Occipital lobe (tissue), 3 donors: ENCODE measurements at places on chromosomes 13 and 19. TPM values are rescaled to one million over a fixed set of nuclear protein-coding genes. Genes with fewer than 3 reads are reported as not detected.

DNA sequence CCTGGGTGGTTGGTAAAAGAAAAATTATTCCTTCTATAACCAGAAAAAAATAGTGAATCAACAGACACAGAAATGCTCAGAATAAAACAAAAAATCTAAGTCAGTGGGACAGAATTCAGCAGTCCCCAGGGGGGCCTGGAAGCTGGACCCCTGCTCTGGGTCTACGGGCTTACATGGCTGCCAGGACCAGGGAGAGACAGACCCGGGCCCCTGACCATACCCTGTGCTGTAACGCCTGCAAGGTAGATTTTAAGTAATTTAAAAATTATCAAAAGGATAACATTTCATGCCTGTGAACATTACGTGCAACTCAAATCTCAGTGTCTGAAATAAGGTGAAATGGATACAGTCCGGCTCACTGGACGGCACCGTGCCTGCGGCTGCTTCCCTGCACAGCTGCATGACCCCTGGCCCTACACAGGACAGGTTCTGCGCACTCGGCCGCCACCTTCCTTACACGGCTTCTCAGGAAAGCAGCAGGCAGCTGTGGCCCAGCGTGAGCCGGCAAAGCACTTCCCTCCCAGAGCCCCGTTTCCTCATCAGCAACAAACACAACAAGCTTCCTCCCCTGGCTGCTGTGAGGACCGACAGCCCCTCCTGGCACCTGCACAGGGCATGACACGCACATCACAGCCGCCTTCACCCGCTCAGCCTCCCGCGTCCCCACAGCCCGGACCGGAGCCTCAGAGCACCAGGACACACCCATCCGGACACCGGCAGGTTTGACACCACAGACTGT is 22.2 kb downstream of the RASA3 start:
- no peak for DNase-seq

GRCh38 chr13:83878691-83879430 is 3.4 kb downstream of the SLITRK1 start:
- no peak for DNase-seq

Gene ZNF723
- total RNA-seq, result not detected

Gene HTR2A
- total RNA-seq, result 9.2 TPM

Gene ARHGEF7
- total RNA-seq, result 157 TPM

DNA sequence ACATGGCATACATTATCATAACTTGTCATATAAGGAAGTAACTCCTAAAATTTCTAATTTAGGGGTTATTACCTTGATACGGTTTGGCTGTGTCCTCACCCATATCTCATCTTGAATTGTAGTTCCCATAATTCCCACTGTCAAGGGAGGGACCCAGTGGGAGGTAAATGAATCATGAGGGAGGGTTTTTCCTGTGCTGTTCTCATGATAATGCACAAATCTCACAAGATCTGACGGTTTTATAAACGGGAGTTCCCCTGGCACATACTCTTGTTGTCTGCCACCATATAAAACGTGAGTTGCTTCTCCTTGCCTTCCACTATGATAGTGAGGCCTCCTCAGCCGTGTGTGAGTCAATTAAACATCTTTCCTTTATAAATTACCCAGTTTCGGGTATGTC is 76.0 kb downstream of the ZDHHC20 start:
- DNase-seq, result no peak

DNA sequence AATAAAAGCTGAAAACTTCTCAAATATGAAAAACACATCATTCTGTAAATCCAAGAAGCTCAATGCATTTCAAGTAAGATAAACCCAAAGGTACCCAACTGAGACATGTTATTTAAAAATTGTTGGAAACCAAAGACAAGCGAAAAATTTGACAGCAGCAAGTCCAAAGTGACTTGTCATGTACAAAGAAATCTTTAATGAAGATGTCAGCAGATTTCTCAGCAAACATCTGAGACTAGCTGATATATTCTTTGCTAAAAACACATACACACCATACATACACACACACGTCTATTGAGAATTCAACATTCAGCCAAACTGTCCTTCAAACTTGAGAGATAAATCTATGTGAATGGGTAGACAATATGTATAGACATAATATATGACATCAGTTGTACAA is 5.7 kb upstream of the ZNF222 start:
- DNase-seq, result no peak

Gene NCR1
- total RNA-seq, result not detected

Gene LRRC63
- total RNA-seq, result 2.0 TPM

DNA sequence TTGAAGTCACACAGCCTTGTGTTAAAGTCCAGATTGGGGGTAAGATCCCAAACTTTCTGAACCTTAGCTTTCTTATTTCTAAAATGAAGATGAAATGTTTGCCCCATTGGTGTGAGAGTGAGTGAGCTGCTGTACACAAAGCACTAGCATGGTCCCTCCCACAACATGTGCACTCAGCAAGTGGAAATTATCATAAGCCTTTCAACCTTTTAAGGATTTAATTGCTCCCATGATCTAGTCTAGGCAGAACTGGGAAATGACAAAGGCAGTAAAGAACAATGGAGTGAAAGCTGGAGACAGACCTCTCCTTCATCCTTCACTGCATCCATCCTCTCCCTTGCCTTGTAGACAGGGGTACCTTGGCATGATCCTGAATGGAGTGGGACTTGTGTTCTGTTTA is 76.0 kb upstream of the GPR12 start:
- DNase-seq, result no peak

DNA sequence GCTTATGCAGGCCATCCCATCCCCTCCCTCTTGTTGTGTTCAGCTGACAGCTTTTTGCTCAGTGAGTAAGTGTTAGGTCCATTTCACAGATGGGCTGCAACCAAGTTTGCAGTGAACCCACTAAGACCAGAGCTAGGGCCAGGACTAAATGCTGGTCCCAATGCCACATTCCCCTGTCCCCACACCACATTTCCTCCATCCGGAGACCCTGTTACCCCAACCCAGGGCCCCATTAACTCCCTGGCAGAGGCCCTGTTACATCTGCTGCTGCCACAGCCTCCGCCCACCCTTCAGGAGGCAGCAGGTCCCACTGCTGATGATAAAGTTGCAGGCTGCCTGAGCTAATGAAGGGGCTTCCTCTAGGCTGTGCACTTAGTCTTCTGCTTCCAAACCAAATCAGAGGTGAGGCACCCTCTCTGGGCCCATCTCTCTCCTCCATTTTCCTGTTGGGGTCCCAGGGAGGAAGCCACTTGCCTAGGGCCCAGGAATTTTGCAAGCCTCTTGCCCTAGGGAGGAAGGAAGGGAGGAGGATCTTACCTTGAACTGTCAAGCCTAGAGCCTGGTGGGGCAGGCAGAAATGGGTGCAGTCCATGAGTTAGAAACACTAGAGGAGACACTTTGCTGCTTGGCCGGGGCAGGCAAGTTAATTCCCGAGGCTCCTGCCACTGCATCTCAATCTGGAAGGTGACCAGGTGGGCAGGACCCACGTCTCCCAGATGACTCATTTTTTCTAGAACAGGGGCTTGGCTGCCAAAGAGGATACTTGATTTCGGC is 3.4 kb upstream of the USF2 start:
- no peak for DNase-seq

Gene TEKTIP1
- total RNA-seq, result not detected

- no peak for DNase-seq
Observed at GRCh38 chr13:111380431-111380830, 60.0 kb downstream of the TEX29 start.

DNA sequence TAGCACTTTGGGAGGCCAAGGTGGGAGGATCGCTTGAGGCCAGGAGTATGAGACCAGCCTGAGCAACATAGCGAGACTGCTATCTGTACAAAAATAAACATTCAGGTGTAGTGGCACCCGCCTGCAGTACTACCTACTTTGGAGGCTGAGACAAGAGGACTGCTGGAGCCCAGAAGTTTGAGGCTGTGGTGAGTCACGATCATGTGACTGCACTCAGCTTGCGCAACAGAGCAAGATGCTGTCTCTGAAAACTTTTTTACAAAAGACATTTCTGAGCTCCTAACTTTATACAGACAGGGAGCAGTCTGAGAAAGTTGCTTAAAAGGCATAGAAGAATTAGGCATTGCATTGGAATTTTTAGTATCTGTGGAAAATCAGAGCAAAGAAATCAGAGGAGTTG is 10.4 kb upstream of the TBC1D4 start:
- no peak for DNase-seq

Gene ZNF791
- 27.6 TPM for total RNA-seq

Gene DACT3
- 14.5 TPM for total RNA-seq

DNA sequence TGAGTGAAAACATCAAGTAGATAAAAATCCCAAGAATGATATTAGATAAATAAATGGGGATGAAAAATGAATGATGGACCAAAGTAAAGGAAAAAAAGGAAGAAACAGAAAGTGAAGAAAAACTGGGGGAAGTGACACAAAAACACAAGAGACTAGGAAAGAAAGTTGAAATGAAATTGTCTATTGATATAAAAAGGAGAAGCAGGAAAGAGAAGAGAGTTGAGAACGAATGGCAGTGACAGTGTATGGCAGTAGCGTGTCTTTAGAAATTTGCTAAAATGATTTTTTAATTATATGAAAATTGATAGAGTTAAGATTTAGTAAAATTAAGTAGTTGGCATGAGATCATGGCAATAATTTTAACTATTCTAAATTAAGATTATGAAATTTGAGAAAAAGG is 36.3 kb upstream of the SGCG start:
- no peak for DNase-seq

- DNase-seq, result no peak
Observed at GRCh38 chr13:60164234-60164889, 634 bp upstream of the DIAPH3 start.

DNA sequence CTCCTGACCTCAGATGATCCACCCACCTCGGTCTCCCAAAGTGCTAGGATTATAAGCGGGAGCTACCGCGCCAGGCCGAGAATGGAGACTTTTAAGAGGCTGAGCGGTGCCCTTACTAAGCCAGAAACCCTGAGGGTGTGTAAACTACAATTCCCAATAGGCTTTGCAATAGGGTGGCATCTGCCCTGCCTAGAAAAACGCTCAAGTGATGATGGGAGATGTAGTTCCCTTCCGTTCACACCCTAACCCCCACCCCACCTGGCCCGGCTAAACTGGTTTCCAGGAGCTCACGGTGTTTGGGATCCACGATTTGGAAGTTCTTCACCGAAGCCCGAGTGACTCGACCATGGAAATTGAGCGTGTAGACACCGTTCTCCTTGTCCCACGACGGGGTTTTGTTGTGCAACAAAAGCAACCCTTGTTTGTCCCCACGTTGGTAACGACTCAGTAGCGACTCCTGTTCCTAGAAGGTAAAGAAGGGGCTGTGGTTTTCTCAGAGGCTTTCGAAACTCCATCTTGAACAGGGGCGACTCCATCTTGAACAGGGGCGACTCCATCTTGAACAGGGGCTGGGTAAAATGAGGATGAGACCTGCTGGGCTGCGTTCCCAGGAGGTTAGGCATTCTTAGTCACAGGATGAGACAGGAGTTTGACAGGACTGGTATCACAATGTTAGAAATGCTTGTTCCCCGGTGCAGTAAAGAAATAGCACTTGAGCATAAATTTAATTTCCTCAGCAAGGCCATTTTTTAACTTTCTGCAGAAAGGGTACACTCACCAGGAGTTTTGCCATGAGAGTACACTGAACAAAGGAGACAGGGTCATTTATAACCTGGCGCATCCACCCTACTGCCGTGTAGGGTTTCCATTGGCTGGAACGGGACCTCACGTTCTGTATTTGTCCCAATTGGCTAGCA is 9.8 kb downstream of the PPP1R15A start:
- no peak for DNase-seq

Gene AMER2
- total RNA-seq, result 161 TPM

DNA sequence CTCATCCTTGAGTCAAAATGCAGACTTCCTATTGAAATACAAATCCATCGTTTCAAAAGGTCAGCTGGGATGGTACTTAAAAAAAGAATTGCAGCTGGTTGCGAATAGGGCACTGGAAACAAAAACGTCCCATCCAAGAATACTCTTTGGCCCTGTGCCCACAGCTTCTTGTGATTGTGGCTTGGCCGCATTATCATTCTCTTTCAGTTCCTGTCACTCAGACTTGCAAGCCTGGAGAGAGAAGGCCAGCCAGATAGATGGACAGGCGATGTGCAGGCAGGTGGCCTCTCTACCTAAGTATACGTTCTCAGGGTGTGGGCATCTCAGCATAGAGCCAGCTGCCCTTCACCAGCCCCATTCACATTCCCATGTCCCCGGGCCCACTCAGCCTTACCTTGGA is 208.5 kb upstream of the ZNF536 start:
- no peak for DNase-seq

- DNase-seq, result no peak
Observed at GRCh38 chr19:50412419-50412818, 6.3 kb upstream of the SPIB start.

Gene GGACT
- total RNA-seq, result 1.4 TPM

DNA sequence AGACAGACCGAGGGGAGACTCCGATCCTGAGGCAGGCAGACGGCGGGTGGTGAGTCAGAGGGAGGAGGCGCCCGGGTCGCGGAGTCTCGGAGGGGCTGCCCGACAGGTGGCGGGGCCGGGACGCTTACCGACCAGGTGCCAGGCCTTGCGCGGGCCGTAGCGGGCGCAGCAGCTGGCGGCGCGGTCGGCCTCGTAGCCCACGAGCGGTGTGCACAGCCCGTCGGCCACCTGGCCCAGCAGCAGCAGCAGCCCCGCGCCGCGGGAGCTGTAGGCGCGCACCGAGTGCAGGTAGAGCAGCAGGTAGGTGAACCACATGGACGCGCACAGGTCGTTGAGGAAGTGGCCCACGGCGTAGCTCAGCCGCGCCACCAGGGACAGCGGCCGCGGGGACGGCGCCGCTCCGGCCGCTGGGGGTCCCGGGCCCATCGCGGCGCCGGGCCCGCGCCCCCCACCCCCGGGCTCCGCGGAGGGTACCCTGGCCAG is 367 bp downstream of the MFSD12 start:
- DNase-seq, result no peak

DNA sequence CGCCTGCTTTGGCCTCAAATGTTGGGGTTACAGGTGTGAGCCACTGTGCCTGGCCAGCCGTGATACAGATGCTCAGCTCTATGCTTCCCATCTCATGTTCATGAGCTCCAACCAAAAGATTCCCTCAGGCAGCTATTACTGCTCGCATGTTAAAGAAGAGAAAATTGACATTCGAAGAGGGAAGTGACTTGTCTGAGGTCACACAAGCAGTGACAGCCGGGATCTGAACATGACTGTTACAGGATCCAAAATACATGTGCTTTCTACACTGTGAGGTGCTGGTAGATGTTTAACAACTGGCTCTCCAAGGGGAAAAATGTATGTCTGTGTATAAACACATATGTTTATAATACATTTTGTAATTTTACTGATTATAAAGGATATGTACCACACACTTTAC is 11.3 kb downstream of the FPR1 start:
- no peak for DNase-seq

- peak; percentile 100 for DNase-seq
Observed at GRCh38 chr19:36014012-36014924, at the start of gene ALKBH6. TSS of gene ALKBH6 (minus strand) at chr19:36014213. CDS start at chr19:36013397, 816 bp downstream.

GRCh38 chr13:102726430-102726829 is 31.6 kb upstream of the METTL21C start:
- DNase-seq, result no peak

GRCh38 chr19:18969931-18970659 is 29.1 kb upstream of the HOMER3 start:
- no peak for DNase-seq
